ENCODE measurements at places on chromosomes 12 and 14.

DNA sequence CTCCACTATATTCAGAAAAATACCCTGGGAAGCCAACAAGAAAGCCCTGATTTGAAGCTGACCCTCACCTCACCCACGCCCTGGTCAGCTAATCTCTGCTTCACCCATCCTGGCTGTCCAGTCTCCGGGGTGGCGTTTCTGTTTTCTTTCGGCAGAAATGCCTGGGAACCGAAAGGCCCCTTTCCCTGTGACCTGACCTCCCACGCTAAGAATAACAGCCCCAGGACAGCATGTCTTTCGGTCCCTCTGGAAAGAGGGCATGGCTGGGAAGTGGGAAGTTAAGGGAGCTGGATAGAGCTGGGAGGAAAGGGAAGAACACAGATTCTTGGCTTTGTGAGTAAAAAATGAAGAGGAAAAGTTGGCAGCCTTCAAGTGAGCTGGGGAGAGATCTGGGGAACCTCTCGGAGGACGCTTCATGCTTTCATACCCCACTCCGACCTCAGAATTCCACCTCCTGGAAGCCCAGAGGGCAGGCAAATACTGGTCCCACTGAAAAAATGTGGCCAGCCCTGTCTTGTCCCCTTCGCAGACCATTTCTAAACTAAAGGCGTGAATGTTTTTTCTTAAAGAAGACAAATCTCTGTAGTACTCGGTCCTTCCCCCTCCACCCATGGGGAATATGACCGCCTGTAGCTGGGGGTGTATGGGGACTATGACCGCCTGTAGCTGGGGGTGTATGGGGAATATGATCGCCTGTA is 163.0 kb upstream of the FKBP4 start:
- DNase-seq: no peak

DNA sequence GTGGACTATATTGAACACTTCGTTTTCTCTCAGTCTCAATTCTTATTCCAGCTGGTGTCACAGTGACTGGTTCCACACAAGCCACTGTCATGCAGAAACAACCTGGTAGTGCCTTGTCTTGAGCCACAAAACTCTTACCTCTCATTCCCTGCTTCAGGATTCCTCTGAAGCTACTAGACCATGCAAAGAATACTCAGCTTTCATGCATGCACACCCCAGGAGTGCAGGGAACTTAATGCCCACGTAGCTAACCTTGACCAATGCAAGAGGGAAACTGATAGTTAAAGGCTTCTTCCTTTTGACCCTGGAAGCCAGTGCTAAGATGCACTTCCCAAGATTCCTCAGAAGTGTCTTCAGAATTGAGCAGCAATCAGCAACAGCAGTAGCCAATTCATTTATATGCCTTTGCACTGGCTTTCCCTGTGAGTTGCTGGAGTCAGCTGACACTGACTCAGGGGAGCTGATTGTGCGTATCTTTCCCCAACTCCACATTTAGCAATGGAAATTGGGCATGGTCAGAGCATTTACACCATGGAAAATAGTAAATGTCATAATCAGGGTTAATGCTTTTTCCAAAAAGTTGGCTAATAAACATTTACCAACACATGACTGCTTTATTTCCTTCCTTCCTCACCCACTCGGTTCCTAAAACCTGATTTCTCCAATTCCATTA is 113.6 kb upstream of the SLC35F4 start:
- no peak for DNase-seq

GRCh38 chr14:65301862-65302539 is 110.5 kb upstream of the FUT8 start:
- no peak for DNase-seq

DNA sequence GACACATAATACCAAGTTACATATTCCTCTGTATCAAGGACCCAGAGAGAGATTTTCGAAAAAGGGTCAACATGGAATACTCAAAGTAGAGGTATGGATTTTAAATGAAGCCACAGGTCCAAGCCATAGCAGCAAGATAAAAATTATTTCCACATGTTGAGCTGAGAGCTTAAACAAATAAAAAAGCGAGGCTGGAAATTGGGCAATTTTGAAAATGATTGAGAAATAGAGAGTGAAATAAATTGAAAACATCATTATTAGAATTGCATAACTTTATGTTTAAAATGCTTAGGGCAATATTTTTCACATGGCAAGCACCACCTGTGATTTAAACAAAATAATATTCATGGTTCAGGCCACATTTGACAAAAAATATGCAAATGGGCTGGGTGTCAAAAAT is 1251.0 kb upstream of the USP15 start:
- no peak for DNase-seq

DNA sequence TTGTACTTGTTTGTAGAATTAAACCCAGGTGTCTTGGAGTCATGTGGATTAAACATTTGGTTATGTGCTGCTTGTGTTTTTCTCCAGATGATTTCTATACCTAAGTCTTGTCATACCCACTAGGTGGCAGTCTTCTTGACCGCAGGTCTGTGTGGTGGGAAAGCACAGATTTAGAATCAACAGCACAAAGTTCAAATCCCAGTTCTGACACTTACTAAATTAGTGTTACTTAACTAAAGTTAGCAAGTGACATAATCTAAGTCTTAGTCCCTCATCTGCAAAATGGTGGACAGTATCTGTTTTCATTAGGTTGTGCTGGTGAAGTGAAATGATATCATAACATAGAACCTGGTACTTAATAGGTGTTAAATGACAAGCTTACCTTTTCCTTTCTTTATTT is 151.0 kb upstream of the ARHGAP5 start:
- DNase-seq: no peak

DNA sequence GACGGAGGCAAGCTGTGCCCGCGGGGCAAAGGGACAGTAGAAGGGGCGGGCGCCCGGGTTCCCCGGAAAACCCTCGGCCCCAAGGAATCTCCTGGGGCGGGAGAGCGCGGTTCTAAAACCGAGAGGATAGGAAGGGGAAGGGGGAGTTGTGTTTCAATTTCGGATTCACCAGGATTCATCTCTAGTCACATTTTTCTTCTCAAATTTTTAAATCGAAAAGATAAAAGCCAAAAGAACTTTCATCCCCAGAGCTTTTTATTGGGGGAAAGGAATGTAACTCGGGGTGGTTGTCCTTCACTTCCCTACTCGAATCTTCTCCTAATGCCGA is 1.4 kb downstream of the BMP4 start:
- DNase-seq: no peak

DNA sequence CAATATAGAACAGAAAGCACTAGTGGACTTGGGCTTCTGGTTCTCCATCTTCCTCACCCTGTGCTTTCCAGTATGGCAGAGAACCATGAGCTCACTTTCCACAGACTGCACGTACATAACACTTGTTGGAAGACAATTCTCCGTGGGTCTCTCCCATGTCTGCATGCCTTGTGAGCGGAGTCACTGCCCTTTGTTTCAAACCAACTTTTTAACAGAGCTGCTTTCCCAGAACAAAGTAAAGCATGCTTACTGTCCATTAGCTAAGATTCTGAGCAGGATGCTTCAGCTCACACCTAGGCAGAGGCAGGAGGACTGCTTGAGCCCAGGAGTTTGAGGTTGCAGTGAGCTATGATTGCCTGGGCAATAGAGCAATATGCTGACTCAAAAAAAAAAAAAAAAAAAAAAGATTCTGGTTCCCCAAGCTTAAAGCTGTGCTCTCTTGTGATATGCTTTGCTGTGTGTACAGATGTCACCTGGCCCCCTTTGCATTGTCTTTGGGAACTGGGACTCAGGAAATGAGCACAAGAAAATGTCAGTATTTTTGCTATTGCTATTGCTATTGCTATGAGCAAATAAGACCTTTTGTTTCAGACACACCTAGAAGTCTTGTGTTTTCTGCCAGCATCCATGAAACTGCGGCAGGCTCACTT is 54.6 kb upstream of the PTGR2 start:
- no peak for DNase-seq

GRCh38 chr12:79174626-79175025 is 310.1 kb downstream of the SYT1 start:
- DNase-seq: no peak

DNA sequence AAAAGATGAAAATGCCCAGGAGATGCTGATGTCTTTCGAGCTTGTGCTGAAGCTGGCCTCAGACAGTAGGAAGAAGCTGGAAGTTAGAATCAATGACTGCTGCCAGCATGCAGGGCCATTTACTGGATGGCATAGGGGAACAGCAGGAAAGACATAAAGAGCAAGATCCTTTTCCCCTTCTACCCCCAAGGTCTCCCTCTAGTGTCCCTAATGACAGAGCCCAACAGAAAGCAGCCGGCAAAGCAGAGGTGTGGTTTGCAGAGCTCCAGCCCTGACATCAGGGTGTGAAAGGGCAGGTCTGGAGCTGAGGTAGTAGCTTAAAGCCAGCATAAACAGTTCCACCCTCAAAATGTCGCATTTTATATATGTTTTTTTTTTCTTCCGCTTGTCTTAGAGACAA is 1560.7 kb upstream of the TMEM132C start:
- DNase-seq: no peak

DNA sequence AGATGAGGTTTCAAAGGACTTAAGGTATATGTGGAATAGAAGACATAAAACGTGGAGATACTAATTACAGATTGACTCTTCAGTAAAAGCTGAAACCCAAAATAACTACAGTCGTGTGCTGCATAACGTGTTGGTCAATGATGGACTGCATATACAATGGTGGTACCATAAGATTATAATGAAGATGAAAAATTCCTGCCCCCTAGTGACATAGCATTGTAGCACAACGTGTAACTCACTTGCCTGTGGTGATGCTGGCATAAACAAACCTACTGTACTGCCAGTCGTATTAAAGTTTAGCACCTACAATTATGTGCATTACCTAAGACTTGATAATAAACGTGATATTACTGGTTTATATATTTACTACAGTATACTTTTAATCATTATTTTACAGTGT is 150.3 kb downstream of the LRRK2 start:
- no peak for DNase-seq

DNA sequence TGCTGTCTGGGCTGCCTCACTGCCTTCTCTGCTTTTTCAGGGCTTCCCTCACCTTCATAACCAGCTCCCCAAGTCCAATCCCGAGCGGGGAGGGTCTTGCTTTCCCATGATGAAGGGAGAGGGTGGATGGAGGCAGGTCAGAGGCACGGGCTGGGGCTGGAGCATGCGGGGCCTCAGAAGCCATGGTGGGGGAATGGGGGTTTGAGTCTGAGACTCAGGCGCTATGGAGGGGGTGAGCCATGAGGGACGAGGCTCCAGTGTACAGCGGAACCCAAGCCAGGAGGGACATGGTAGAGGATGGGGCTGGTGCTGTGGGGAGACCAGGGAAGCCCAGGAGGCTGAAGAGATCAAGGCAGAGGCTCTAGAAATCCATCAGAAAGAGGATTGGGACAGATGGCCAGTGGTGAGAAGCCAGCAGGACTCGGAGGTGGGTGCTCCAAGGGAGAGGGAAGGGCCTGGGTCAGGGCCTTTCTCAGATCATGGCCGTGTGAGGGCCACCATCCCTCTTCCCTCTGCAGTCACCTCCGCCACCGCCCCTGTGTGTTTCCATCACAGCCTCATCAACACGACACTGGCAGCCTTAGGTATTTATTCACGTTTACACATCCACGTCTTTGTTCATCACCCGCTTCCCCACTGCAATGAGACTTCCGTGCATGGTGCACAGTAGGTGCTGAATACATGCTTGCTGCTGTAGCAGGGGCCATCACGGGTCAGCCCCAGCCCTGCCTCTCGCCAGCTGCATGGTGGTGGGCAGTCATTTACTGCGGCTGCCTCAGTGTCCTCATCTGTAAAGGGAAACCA is 144.7 kb downstream of the ADGRD1 start:
- peak; percentile 20 for DNase-seq

All from right forelimb (tissue), 1 donor.